ENCODE measurements at places on chromosomes 2 and 18. TPM values are rescaled to one million over a fixed set of nuclear protein-coding genes. Genes with fewer than 3 reads are reported as not detected.

DNA sequence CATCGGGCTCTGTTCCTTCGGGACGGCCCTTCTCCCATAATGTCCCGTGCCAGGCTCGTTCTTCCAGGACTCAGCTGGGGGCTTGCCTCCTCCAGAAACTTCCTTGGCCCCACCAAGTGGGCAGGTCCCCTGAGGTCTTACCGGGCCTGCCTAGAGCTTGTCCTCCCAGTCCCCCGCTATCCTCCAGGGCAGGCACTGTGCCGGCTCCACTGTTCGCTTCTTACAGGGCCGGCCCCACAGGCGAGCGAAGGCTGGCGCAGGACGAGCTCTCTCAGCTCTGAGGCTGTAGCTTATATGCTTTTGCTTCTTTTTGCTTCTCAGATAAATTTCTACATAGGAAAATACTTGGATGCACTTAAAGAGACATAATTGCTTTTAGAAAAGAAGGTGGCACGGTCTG, 229.4 kb downstream of the TWIST2 start:
- H3K4me3 ChIP-seq: no peak overlapping the region
- H3K27me3 ChIP-seq: no peaks in the 10 kb centered on the region
- no peak for DNase-seq
- peaks cover 90% of the 10 kb centered on the region for H3K36me3 ChIP-seq

DNA sequence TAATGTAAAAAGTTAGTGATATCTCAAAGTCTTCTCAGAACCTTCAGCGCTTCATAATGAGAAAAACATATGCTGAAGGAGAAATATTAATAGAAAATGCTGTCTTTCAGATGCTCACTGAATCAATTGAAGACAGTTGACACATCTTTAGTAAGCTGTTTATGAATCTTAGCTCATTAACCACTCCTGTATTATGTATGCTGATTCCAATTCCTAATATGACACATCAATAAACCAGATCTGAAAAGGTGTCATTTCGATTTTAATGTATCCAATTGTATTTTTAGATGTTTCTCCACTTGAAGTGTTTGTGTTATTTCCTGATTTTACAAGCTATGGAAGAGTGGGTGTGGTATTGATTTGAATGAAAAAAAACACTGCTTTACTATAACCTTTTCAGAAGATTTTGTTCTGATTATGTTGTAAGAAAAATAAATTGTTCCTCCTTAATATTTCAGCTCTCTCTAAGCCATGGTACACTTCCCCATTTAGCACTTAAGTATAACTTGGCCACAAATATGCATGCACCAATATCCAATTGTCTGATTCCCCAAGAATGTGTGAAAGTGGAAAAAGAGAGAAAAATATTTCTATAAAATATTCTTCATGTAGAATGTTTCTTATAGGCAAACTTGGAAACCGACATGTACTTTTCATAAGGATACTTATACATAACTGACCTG, 569.8 kb downstream of the ARHGAP15 start:
- H3K27ac ChIP-seq: no peak overlapping the region
- no peak for DNase-seq

DNA sequence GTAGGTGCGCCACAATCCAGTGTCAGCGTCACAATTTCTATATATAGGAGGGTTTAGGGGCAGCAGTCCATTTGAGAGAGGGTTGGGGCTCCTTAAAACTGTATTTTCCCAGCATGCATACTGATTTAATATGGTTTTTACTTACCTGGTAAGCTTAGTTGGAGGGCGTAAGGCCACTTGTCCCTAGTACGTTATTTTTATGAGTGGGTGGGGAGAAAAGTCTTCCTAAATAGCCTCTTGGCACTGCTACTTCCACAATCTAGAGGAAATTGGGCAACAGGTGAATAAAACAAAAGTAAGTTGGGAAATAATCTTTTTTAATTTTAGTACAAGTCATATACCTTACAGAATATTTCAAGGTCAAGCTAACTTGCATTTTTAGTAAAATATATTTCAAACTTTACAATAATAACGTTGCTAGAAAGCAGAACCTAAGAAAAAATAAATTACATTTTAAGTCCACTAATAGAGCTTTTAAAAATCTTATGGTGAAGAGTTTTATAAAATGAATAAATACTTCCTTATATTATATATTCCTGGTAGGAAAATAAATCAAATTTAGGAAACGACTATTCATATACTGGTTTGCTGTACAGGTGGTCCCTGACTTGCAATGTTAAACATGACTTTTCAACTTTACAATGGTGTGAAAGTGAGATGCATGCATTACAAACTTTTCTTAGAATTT, 20.9 kb downstream of the DHRS9 start:
- DNase-seq: no peak
- peaks cover 24% of the 10 kb centered on the region for H3K4me1 ChIP-seq
- H3K4me3 ChIP-seq: no peak overlapping the region
- no peaks in the 10 kb centered on the region for H3K36me3 ChIP-seq
- H3K27me3 ChIP-seq: no peaks in the 10 kb centered on the region

DNA sequence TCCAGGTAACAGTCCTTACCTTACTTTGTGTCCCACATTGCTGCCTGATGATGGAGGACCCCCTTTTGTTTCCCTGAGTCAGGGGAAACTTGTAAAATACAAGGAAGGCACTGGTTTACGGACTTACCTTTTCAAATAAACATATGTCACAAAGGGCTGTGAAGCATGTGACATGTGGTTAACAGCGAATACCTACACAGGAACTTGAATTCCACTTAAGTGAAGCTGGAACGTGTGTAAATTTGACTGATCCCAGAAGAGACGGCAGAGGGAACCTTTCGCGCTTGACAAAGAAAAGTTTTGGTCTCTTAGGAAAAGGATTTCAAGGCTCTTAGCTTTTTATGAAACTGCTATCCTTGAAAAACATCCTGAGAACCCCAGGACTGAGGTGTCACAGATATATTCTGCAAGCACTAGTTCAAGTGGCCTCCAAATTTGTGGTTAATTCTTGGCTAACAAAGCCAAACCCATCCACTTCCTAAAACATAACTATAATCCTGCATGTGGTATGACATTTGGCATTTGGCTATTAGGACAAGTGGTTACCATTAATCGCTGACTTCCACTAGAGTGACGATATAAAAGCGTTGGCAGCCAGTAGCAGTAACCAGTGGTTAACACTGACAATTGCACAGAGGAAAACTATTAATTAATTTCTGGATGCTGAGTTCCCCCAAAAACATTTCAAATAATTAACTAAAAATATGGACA, 55.6 kb downstream of the ITGB6 start:
- H3K27me3 ChIP-seq: peaks cover 3% of the 10 kb centered on the region
- H3K4me3 ChIP-seq: no peak overlapping the region
- no peaks in the 10 kb centered on the region for H3K36me3 ChIP-seq
- H3K27ac ChIP-seq: no peak overlapping the region
- DNase-seq: no peak
- H3K4me1 ChIP-seq: peaks cover 7% of the 10 kb centered on the region

- H3K27ac ChIP-seq: no peak overlapping the region
- no peaks in the 10 kb centered on the region for H3K27me3 ChIP-seq
- no peaks in the 10 kb centered on the region for H3K4me1 ChIP-seq
- no peak overlapping the region for H3K4me3 ChIP-seq
These were observed 18.7 kb upstream of the TMEM200C start for GRCh38 chr18:5914016-5914415.

The AQP12B gene
- total RNA-seq: not detected

The CHRND gene
- not detected for total RNA-seq

GRCh38 chr18:79874553-79875530, 76.6 kb downstream of the SLC66A2 start:
- peaks cover 12% of the 10 kb centered on the region for H3K27me3 ChIP-seq
- H3K27ac ChIP-seq: no peak overlapping the region
- no peak overlapping the region for H3K4me3 ChIP-seq

The TUBA3E gene
- total RNA-seq: not detected

The AGPS gene
- 60.1 TPM for total RNA-seq

- peaks cover 19% of the 10 kb centered on the region for H3K27me3 ChIP-seq
- H3K27ac ChIP-seq: peak overlapping the region; percentile 49
- peaks cover 42% of the 10 kb centered on the region for H3K4me1 ChIP-seq
- H3K36me3 ChIP-seq: no peaks in the 10 kb centered on the region
These were observed 1.3 kb downstream of the COLEC12 start for GRCh38 chr18:498931-499775.

- H3K4me1 ChIP-seq: peaks cover 64% of the 10 kb centered on the region
- no peaks in the 10 kb centered on the region for H3K36me3 ChIP-seq
- peak; percentile 85 for DNase-seq
- H3K4me3 ChIP-seq: no peak overlapping the region
These were observed 55.0 kb downstream of the ANKRD44 start for GRCh38 chr2:197255543-197255942.

The CPO gene
- total RNA-seq: not detected

DNA sequence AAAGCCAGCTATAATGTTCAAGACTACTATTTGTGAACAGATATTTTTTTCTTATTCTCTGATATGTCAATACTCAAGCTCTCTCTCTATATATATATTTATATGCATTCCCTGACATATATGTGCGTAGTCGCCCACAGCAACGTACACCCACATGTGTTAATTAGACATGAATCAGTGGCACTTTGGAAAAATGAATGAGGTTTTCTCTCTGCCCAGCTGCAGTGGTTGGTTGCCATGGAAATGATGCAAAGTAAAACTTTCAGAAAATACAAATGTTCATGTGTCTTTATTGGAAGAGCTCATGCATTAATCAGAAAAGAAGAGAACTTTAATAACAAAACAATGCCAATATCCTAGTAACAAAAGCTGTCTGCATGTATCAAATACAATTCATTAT, 34.7 kb downstream of the UNC80 start:
- no peak overlapping the region for H3K27ac ChIP-seq
- DNase-seq: no peak
- no peaks in the 10 kb centered on the region for H3K4me1 ChIP-seq

DNA sequence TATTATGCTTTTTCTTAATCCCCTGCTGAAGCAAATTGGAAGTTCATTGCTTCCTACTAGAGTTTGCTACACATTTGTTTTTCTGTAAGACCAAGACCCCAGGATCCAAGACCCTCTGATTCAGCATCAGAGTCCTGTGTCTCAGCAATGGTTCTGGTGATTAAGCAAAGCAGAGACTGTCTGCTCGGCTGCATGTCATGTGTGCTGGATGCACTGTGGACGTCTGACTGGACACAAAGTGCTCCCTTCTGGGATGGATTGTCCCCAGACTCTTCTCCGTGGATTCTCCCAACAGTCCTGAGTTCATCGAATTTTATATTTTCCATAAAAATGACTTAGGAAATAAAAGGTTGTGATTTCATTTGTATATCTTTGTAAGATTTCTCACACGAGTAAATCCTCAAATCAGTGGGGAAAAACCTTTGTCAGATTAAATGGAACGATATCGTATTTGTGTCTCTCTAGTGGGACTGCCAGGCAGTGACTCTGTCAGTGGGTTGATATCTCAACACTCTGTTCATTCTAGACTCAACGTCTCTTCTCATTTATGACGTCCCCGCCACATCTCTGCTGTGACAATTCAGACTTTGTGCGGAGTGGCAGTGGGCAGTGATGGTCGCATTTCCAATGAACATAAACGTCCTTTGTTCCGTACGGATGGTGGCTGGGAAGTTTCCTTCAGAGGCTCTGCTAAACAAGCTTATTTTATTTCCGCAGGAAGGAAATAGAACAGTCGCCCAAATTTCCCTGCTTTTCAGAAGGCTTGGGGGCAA, 58.6 kb downstream of the NCAPH start:
- H3K27ac ChIP-seq: no peak overlapping the region
- H3K36me3 ChIP-seq: no peaks in the 10 kb centered on the region
- DNase-seq: no peak
- H3K4me1 ChIP-seq: peaks cover 6% of the 10 kb centered on the region
- H3K27me3 ChIP-seq: peaks cover 4% of the 10 kb centered on the region
- H3K4me3 ChIP-seq: no peak overlapping the region

The DCDC2C gene
- total RNA-seq: not detected

GRCh38 chr2:195995499-195995898, 73.1 kb downstream of the DNAH7 start:
- H3K4me1 ChIP-seq: no peaks in the 10 kb centered on the region
- no peak for DNase-seq
- H3K27me3 ChIP-seq: no peaks in the 10 kb centered on the region
- H3K36me3 ChIP-seq: no peaks in the 10 kb centered on the region
- H3K27ac ChIP-seq: no peak overlapping the region
- H3K4me3 ChIP-seq: no peak overlapping the region

GRCh38 chr2:64640153-64641044, 13.3 kb downstream of the SERTAD2 start:
- H3K4me1 ChIP-seq: peaks cover 71% of the 10 kb centered on the region
- H3K4me3 ChIP-seq: no peak overlapping the region
- H3K27ac ChIP-seq: no peak overlapping the region
- H3K27me3 ChIP-seq: no peaks in the 10 kb centered on the region

DNA sequence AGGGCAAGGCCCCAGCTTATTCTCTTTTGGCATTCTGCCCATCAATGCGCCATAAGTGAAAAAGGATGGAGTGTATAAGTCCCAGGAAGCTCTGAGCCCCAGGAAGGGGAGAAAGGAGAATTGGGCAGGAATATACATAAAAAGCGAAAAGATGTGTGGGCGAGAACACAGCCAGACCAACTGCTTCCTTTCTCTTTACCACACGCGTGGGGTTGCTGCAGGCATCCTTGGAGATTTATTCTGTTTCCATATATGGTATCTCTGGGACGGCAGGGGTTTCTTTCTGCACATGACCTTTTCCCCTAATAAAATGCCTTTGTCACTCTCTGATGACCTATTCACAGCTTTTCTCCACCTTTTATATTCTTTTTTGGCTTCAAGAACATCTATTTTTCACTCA, 440.5 kb downstream of the NBAS start:
- no peaks in the 10 kb centered on the region for H3K4me1 ChIP-seq
- no peaks in the 10 kb centered on the region for H3K27me3 ChIP-seq
- no peak overlapping the region for H3K4me3 ChIP-seq

The SPDYA gene
- total RNA-seq: 1.9 TPM

GRCh38 chr18:61893309-61893970, 633 bp upstream of the RNF152 start:
- DNase-seq: peak; percentile 55
- H3K36me3 ChIP-seq: no peaks in the 10 kb centered on the region
- H3K27me3 ChIP-seq: peaks cover 11% of the 10 kb centered on the region
- peak overlapping the region; percentile 78 for H3K27ac ChIP-seq

DNA sequence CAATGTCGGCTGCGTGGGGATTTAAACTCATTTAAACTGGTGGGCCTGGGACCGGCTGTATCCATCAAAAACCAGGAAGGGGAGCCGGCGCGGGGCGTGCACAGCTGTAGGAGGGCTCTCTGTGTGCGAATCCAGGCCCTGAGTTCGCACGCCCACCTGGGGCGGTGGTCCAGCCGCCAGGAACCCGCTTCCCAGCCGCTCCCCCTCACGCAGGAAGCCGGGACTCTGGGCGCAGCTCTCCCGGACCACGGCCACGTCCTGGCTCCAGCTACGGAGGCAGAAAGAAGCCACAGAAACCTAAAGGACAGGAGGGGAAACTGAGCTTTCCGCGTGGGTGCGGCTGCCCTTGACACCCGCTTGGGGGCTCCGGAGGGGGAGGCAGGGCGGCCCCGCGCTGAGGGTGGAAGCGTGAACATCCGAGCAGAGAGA, 80.6 kb downstream of the GFPT1 start:
- H3K4me1 ChIP-seq: peaks cover 50% of the 10 kb centered on the region
- H3K27me3 ChIP-seq: peaks cover 10% of the 10 kb centered on the region
- peak overlapping the region; percentile 86 for H3K27ac ChIP-seq
- peak overlapping the region; percentile 72 for H3K4me3 ChIP-seq
- no peaks in the 10 kb centered on the region for H3K36me3 ChIP-seq
- peak; percentile 51 for DNase-seq

GRCh38 chr2:176106581-176107539, at the start of gene HOXD11:
HOXD11 (plus strand) TSS chr2:176107280; CDS start chr2:176107356, 76 bp downstream.
- peak within 1 kb of the TSS; percentile 27 for H3K4me3 ChIP-seq
- DNase-seq: no peak
- H3K36me3 ChIP-seq: no peaks in the 10 kb centered on the region
- peaks cover 98% of the 10 kb centered on the region for H3K27me3 ChIP-seq
- no peak within 1 kb of the TSS for H3K27ac ChIP-seq
- peaks cover 29% of the 10 kb centered on the region for H3K4me1 ChIP-seq

The SKOR2 gene
- not detected for total RNA-seq

- H3K4me1 ChIP-seq: no peaks in the 10 kb centered on the region
- H3K27me3 ChIP-seq: no peaks in the 10 kb centered on the region
- H3K4me3 ChIP-seq: no peak overlapping the region
- no peak for DNase-seq
These were observed 418.3 kb upstream of the SPRED2 start for GRCh38 chr2:65850695-65851094.

The TDRD15 gene
- total RNA-seq: not detected

All from lower lobe of right lung (tissue), 2 donors.